ENCODE measurements at places on chromosomes 1 and 21.
A peak's percentile ranks its signal among the peaks of the same experiment; 100 is the strongest.

DNA sequence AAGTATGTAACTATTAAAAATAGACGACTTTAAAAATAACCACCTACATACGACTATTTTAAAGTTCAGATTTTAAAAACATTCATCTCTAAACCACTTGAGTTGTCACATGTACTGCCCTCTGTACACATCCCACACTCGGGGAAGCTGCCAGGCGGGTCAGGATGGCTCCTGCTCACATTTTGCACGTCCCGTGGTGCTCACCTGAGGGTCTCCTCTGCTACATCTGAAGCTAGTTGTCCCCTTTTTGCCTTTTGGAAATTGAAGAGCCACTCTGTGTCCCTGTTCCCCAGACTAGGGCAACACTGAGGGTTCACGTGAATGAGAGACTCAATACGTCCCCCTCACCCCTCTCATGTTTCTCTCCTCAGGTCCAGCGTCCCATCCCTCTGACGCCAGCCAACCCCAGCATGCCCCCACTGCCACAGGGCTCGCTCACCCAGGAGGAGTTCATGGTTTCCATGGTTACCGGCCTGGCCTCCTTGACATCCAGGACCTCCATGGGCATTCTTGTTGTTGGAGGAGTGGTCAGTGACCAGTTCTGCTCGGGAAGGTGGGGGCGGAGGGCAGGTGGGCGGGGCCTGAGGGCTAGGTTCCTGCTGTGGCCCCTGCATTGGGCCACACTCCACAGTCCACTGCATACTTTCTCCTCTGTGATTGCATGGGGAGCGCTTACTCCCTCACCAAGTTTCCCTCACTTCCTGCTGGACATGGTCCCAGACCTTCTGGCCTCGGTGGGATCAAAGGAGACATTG lies 13.0 kb upstream of the MIIP start:
- no peak for DNase-seq

- no peak for DNase-seq
These were observed 73.5 kb downstream of the RRAGC start for GRCh38 chr1:38786040-38786436.

GRCh38 chr1:115506518-115506917 lies 135.3 kb upstream of the VANGL1 start:
- DNase-seq: no peak

GRCh38 chr1:223258751-223259198 lies 105.2 kb downstream of the SUSD4 start:
- no peak for DNase-seq

DNA sequence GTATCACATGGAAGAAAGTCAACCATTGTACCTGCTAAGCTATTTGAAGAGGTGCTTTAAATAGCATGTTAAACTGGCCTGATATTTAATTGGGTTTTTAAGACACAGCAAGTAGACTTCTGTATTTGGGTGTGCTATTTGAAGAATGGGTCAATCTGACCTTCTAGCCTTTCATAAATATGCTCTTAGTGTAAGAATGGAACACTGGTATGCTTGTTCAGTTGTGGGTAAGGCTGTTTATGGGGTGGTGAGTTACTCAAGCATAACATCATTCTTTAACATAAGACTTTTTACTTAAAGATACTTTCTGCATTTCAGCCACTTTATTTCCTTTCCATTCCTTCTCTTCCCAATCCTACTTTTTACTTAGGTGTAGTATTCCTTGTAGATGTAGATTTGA lies 21.4 kb downstream of the AHCYL1 start:
- no peak for DNase-seq

- DNase-seq: no peak
These were observed 77.5 kb downstream of the ZNF648 start for GRCh38 chr1:181984006-181984405.

- peak; percentile 30 for DNase-seq
These were observed 54.7 kb upstream of the ABCG1 start for GRCh38 chr21:42164064-42164789.

- DNase-seq: no peak
These were observed 73.8 kb downstream of the MTR start for GRCh38 chr1:236868625-236869467.

GRCh38 chr1:66258404-66259105 lies 275.4 kb upstream of the SGIP1 start:
- DNase-seq: no peak

DNA sequence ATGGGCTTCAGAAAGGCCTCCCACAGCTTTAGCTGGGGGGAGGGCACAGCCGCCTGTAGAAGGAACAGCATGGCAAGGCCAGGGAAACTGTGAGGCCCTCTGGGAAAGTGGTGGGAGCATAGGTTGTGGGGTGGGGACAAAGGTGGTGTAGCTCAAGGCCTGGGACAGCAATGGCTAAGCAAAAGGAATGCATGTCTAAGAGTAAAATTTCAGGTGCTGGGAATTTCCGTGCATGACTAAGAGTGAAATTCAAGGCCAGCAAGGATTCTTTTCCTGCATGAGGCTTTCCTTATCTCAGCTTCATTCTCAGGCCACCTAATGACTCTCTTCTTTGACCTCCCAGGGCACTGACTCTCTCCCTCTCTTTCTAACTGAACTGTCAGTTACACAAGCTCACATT lies 86.5 kb upstream of the WNT4 start:
- DNase-seq: no peak

GRCh38 chr1:31815307-31815645 lies 546 bp downstream of the SPOCD1 start:
- no peak for DNase-seq

DNA sequence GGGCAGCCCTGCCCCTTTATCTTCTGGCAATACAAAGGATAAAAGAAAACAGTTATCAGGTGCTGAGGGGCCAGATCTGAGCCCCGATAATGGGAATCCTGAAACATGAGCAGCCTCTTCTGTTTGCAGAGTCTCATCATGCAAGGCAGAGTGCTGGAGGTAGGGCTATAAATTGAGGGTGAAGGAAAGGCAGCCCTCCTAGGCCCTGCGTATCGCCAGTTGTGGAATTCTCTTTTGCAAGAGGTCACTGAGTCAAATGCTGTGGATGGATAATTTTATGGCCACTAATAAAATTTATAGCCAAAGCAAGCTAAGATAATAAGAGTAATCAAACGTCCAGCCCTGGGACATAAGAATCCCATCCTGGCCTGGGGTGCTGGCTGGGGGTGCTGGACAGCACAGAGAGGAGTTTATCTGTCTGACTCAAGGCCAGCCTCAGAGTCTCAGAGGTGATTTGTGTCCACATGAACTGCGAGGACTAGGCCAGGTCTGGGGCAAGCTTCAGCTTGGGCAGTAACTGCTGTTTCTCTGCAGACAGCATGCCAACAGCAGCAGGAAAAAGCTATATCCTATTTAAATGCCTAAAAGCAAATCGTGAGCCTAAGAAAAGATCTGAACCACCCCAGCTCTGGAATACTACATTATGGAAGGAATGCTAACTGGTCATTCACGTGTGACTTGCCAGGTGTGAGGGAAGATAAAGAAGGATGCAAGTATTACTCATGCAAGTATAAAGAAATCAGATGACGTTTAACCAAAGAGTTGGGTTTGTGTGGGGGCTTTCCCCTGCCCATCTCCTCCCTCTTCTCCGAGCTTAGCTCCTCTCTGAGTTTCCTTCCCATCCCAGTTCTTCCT lies 254.8 kb downstream of the KIF26B start:
- no peak for DNase-seq

DNA sequence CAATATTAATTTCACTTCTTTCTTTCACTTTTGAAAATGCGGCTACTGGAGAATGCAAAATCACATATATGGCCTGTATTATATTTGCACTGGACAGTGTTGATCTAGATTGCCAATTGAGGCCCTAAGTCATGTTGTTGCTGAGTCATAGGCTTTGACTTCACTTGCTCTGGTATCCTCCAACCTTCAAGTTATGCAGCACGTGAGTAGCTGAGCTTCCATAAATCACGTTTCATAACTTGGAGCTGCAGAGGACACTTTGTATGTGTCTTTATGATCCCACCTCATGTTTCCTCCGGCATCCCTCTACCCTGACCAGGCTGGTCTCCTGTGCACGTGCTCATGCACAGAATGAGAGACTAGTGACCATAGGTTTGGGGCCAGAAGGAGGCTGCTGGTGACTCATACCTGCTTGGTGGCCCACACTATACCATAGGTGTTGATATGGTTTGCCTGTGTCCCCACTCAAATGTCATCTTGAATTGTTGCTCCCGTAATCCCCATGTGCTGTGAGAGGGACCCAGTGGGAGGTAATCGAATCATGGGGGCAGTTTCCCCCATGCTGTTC lies 103.0 kb upstream of the TSPAN2 start:
- no peak for DNase-seq

GRCh38 chr21:45328198-45329091 lies 40.8 kb upstream of the POFUT2 start:
- DNase-seq: no peak

DNA sequence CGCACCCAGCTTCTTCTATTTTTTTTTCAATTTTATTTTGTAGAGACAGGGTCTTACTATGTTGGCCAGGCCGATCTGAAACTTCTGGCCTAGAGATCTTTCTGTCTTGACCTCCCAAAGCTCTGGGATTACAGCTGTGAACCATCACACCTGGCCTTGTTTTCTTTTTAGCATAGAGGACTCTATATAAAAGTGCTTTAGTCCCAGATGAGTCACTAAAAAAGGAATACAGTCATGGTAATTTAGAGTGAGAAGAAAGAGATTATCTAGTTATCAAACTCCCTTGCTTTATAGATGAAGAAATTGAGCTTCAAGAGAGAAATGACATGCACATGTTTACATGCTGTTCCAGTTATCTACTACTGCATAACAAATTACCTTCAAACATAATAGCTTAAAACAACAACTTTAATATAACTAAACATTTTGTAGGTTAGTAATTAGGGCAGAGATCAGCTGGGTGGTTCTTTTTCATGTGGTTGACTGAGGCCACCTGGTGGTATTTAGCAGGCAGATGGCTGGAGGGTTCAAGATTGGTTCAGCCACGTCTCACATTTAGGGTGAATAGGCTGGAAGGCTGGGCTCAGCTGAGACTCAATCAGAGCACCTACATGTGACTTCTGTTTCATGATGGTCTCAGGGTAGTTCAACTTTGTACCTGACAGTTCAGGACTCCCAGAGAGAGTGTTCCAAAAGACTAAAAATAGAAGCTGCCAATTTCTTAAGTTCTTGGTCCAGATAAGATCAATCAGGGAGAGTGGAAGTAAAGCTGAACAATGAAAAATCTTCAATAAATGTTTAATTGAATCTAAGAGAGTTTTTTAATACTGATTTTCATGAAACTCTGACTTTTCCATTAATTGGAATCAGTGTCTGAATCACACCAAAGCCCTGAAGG lies 16.9 kb upstream of the MTF2 start:
- no peak for DNase-seq

- no peak for DNase-seq
These were observed 95.1 kb upstream of the ATP1A1 start for GRCh38 chr1:116277840-116278540.

DNA sequence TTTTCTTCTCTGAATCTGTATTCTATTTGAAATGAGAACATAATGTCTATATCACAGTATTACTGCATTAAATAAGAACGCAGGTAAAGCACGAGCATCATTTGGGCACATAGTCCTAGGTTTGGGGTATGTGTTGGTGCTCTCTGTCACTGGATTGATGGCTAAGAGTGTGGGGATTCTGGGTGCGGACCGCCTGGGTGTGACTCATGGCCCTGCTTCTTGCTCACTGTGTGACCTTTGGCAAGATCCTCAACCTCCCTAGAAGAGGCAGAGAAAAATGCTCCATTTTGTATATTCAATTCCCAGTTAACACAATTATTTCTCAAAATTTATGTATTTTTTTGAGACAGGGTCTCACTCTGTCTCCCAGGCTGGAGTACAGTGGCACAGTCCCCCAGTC lies 99.7 kb downstream of the LAMC2 start:
- DNase-seq: no peak

DNA sequence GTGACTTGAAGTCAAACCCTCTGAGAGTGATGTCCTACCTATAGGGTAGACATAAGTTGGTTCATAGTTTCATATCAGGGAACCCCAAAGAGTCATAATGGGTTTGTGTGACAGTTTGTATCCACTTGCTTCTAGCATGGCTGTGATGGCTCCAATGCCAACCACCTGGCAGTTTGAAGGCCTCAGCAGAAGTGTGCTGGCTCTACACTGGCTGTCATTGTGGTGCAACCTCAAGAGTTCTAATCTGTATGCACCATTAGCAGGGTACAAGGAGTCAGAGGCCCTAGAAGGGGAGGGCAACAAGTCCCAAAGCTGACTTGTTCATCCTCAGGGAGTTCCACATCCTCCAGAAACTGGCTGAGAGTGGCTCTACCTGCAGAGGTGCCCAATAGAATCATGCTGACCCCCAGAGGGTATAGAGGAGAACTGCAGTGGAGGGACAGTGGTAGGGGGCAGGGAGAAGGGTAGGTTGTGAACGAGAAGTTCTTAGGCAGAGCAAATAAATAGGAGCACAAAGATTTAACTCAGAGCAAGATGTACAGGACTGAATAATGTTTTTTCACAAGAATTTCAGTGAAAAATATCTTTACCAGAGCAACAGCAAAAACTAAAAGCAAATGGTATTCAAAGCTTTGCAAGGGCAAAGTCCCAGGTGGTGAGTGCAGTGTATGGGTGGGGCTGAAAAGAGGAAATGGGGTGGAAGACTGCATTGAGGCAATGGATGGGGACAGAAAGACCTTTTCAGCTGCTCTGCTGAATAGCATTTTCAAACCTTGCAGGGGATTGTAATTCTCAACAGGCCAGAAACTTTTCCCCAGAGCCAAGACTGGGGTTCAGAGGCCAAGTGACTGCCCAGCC lies 3.2 kb downstream of the FCRL2 start:
- DNase-seq: no peak

DNA sequence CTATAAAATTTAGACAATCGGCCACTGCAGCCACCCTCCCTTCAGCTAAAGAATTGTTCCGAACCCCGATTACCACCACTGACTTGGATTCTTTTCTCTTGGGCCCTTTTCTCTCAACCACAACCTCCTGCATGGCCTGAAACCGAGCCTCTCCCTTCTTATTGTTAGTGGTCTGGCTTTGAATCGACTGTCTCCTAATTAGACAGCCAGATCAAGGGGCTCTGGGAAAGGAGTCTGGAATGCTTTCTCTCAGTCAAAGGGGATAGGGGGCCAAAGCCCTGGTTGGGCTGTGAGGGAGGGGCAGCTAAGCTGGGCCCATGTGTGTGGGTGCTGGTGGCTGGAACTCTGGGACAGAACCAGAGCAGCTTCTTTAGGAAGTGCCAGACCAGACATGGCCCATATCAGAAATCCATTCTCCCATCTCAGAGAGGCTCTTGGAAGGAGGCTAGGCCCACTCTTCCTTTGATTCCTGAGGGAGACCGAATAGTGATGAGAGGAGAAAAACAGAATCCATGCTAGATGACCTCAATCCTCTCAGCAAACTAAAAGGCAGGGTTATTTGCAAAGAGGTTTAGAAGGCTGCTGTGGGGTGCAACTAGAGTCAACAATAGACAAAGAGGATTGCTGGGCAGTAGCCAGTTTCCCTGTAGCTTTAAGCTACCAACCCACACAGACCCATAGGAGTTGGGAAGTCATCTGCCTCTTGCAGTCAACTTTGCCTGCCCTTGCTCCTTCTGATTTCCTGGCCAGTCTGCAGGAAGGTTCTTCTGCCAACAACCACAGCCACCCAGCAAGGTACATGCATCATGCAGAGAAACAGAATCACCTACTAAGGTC lies 117.6 kb downstream of the AK5 start:
- DNase-seq: no peak

- DNase-seq: no peak
These were observed 4.9 kb downstream of the CACHD1 start for GRCh38 chr1:64474665-64475439.

Data from stimulated activated CD8-positive, alpha-beta memory T cell treated with anti-CD3 and anti-CD28 coated beads, Interleukin-15, amount 100 ng/mL, for 1 hour (primary cell).